ENCODE measurements at places on chromosomes 4 and X. TPM values are rescaled to one million over a fixed set of nuclear protein-coding genes. Genes with fewer than 3 reads are reported as not detected.

DNA sequence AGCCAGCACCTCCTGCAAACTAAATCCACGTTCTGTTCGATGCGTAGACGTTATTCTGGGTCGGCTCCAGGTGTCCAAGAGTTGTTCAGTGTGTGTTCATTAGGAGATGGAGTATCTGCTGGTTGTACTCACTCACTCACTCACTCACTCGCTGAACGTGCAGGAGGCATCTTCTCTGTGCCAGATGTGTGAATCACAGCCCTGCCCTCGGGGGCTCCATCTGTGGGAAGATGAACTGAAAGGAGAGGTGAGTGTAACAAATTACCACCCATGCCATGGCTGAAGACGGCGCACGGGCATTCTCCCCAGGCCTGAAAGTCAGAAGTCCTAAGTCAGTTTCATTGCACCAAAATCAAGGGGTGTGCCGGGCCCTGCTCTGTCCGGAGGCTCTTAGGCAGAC is 16.1 kb downstream of the NSG1 start:
- no peaks in the 10 kb centered on the region for H3K36me3 ChIP-seq
- H3K27me3 ChIP-seq, result no peaks in the 10 kb centered on the region
- H3K4me3 ChIP-seq, result no peak overlapping the region
- H3K4me1 ChIP-seq, result no peaks in the 10 kb centered on the region

DNA sequence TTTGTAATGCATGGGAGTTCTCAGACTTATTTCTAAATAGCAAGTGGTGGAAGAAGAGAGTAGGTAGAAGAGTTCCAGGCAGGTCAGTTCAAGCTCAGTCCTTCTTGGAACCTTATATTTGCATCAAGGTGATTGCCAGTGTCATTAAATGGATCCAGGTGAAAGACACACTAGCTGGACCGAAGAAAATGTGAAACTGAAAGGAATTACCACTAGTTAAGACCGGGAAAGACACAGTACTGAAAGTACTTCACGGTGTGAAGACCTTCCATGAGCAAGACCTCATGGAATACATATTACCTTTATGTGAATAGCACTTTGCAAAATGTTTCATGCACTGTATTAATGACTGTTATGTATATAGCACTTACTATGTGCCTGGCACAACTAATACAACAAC is 19.1 kb downstream of the TMEM150C start:
- H3K27ac ChIP-seq, result no peak overlapping the region
- H3K4me3 ChIP-seq, result no peak overlapping the region
- H3K4me1 ChIP-seq, result no peaks in the 10 kb centered on the region
- H3K27me3 ChIP-seq, result no peaks in the 10 kb centered on the region
- H3K36me3 ChIP-seq, result no peaks in the 10 kb centered on the region

DNA sequence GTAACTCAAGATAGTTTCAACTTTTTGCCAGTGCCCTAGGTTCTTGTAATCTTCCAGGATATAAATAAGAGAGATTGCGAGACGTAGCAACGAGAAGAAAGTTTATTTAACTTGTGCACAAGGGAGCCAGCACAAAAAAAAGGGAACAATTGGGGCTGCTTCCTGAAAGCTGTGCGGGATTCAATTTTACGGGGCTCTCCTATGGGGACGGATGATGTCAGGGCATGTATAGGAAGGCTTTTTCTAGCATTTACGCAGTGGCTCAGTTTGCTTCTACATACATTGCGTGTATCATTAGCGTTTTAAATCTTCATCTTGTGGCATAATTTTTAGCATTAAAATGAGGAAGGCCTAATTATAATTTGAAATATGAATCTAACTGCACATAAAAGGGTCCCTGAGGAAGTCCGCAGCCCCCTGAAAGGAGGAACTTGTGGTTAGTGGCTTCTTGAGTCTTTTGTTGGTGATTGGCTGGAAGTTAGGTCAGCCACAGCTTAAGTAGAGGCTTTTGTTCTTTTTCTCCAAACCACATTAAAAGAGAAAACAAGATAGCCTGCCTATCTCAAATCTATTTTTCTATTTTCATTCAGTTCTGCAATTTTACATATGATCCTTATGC is 668.2 kb upstream of the NDST4 start:
- H3K4me3 ChIP-seq, result no peak overlapping the region
- no peaks in the 10 kb centered on the region for H3K4me1 ChIP-seq
- DNase-seq, result no peak
- no peaks in the 10 kb centered on the region for H3K27me3 ChIP-seq

- H3K4me3 ChIP-seq, result no peak overlapping the region
- no peak for DNase-seq
- H3K27me3 ChIP-seq, result no peaks in the 10 kb centered on the region
- no peaks in the 10 kb centered on the region for H3K36me3 ChIP-seq
- no peak overlapping the region for H3K27ac ChIP-seq
- H3K4me1 ChIP-seq, result peaks cover 33% of the 10 kb centered on the region
Measured at GRCh38 chr4:48767055-48767929, 12.8 kb downstream of the FRYL start.

- no peak overlapping the region for H3K4me3 ChIP-seq
- no peaks in the 10 kb centered on the region for H3K36me3 ChIP-seq
- H3K27me3 ChIP-seq, result no peaks in the 10 kb centered on the region
- no peak overlapping the region for H3K27ac ChIP-seq
- no peak for DNase-seq
- H3K4me1 ChIP-seq, result no peaks in the 10 kb centered on the region
Measured at GRCh38 chr4:152176627-152177214, 359.2 kb downstream of the FBXW7 start.

DNA sequence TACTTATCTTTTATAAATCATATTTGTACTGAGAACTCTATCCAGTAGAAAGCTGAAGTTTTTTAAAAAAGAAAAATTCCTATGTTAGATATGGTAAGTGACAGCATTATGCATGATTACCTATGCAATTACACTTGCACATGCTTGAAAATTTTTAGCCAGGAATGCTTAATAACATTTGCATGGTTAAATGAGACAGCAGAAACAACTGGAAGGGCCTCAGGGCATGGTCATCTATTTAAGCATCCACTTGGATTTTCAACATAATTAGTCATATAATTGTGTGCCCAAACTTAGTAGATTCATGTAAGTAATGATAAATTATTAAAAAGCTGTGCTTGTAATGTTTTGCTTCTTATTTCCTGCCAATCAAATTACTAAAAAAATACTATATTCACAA is 151.9 kb downstream of the TTC29 start:
- no peaks in the 10 kb centered on the region for H3K4me1 ChIP-seq
- H3K27me3 ChIP-seq, result no peaks in the 10 kb centered on the region
- DNase-seq, result no peak
- no peaks in the 10 kb centered on the region for H3K36me3 ChIP-seq
- H3K27ac ChIP-seq, result no peak overlapping the region

DNA sequence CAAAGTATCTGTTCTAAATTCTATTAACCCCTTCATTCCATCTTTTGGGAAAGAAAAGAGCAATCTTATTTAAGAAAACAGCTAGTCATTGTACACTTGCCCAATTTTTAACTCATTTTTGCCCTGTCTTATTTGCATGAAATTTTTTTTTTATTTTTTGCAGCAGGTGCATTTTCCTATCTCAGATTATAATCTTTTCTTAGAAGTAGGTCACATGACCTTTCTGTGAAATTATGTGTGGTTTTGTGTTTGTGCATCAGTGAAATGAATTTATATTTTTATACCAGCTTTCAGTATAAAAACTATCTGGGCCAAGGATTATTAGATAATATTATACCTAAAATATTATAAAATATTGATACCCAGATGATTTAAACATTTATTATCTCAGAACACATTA is 145.6 kb downstream of the INPP4B start:
- peaks cover 11% of the 10 kb centered on the region for H3K4me1 ChIP-seq
- DNase-seq, result no peak
- no peak overlapping the region for H3K4me3 ChIP-seq
- no peak overlapping the region for H3K27ac ChIP-seq
- H3K36me3 ChIP-seq, result no peaks in the 10 kb centered on the region

DNA sequence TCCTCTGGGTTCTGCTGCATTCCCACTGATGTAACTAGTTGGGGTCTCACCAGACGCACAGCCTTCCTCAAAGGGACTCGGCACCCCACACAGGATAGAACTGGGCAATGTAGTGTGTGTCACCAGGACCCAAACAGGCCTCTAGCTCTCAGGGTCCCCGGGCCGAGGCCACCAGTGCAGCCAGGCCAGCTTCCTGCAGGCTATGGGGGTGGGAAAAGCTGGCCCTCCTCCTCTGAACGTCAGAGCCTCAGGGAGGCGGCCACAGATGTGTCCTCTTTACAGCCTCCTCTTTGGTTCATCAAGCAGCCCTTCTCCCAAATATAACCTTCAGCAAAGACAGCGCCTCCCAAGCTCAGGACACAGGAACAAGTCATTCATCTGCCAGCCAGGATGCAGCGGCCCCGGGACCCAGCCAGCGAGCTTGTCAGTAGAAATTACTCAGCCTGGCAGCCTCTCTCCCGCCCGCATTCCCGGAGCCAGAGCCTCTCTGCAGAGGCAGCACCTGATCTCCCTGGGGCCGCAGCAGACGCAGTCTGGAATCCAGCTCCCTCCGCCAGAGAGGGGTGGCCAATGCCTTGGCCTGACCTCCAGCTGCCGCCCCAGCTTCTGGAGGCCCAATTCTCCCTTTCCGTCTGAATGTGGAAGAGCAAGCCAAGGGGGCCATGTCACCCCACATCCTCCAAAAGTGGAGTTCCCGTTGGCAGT is 288.5 kb downstream of the FBXW7 start:
- no peak for DNase-seq
- H3K4me3 ChIP-seq, result no peak overlapping the region
- H3K27ac ChIP-seq, result no peak overlapping the region
- no peaks in the 10 kb centered on the region for H3K4me1 ChIP-seq
- H3K27me3 ChIP-seq, result no peaks in the 10 kb centered on the region

DNA sequence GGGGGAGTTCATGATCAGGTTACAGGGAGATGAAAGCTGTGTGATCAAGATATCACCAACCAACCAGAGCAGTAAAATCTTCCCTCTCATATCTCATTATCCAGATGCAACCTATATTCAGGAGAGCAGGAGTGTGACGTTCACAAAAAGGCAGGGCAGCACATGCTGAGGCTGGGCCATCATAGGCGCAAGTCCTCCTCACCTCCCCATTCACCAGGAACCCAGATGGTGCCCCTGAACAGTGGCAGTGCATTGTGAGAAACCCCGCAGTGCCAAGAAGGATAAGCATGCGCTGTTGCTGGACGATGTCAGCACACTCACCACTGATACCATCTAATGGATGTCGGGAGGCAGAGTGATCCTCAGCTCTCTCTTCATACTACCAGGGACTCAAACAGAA is 170.9 kb downstream of the COL25A1 start:
- H3K4me1 ChIP-seq, result no peaks in the 10 kb centered on the region
- no peaks in the 10 kb centered on the region for H3K36me3 ChIP-seq
- no peak overlapping the region for H3K4me3 ChIP-seq
- H3K27me3 ChIP-seq, result no peaks in the 10 kb centered on the region
- no peak overlapping the region for H3K27ac ChIP-seq

DNA sequence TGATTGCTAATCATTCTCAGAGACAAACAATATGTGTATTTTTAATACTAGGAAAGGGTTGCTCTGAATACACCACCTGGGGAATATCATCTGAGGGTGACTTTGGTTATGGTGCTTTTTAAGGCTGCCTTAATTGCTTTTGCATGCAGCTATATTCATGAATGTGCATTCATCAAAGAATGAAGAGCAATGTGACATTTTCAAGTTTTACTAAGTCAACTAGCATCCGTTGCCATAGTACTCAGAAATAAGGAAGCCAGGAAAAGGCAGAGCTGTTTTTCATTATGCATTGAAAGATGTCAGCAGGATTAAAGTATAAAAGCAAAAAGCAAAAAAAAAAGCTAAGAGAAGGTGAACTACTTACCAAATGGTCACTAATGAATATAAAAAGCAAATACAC is 67.4 kb upstream of the PCDH18 start:
- H3K27me3 ChIP-seq, result no peaks in the 10 kb centered on the region
- DNase-seq, result no peak
- H3K27ac ChIP-seq, result no peak overlapping the region
- H3K4me1 ChIP-seq, result no peaks in the 10 kb centered on the region
- no peaks in the 10 kb centered on the region for H3K36me3 ChIP-seq
- H3K4me3 ChIP-seq, result no peak overlapping the region

DNA sequence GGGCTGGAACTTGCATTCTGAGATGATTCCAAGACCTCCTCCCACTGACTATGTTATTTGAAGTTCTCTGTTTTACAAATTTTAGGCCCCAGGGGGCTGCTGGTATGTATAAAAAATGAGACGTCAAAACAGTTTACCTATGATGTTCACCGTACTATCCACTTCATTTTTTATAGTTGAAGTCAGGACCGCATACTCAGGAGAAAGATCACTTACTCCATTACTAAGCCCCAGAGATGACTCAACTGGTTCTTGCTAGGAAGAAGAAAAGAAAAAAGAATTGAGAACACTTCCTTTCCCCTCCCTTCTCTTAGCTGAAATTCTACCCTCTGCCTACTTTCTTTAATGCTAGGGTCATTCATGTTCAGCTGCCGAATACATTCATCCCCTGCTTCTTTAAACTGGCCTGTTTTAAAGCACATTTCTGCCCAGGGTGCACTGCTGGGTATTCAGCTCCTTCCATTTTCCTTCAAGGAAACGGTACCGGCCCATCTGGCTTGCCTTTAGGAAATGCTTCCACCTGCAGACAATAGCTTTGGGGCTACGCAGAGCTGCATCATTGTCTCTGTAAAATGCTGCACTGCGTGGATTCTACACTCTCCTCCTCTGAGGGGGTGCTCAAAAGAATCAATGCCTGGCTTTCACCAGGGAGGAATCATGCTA is 66.2 kb downstream of the IRF2 start:
- peaks cover 42% of the 10 kb centered on the region for H3K36me3 ChIP-seq
- H3K4me3 ChIP-seq, result no peak overlapping the region
- no peaks in the 10 kb centered on the region for H3K27me3 ChIP-seq
- no peaks in the 10 kb centered on the region for H3K4me1 ChIP-seq

- no peak overlapping the region for H3K27ac ChIP-seq
- H3K4me3 ChIP-seq, result no peak overlapping the region
- no peaks in the 10 kb centered on the region for H3K36me3 ChIP-seq
- no peak for DNase-seq
- no peaks in the 10 kb centered on the region for H3K27me3 ChIP-seq
Measured at GRCh38 chrX:16705370-16705769, 7.1 kb downstream of the CTPS2 start.

DNA sequence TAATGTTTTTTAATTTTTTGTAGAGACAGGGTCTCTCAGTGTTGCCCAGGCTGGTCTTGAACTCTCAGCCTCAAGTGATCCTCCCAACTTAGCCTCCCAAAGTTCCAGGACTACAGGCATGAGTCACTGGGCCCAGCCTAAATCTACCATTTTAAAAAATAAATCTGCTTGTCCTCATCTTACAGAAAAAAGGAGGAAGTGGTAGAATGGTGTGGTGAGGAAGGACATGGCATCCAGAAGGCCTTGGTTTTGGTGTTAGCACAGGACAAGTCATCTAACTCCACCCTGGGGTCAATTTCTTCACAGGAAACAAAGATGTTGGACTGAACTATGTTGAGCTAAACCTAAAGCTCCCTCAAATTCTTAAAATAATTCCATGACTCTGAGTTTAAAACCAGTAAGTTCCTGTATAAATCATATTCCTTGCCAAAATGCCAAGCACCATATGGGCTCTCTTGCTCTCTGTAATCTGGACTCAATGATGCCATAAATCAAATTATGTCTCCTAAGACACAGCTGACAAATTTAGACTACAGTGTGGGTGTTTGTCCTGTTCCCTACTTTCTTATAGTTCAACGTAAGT is 253.9 kb upstream of the NOCT start:
- H3K27ac ChIP-seq, result no peak overlapping the region
- H3K27me3 ChIP-seq, result no peaks in the 10 kb centered on the region
- H3K4me3 ChIP-seq, result no peak overlapping the region

COL4A5 gene
- total RNA-seq, result 6.5 TPM

MPC1L gene
- not detected for total RNA-seq

WDR1 gene
- total RNA-seq, result 109 TPM

CXCL3 gene
- 0.63 TPM for total RNA-seq

ADRA2C gene
- total RNA-seq, result 3.1 TPM

MAGEA1 gene
- not detected for total RNA-seq

BBS12 gene
- total RNA-seq, result 10.2 TPM

CLDN22 gene
- not detected for total RNA-seq

MAGEC2 gene
- not detected for total RNA-seq

ZNF718 gene
- total RNA-seq, result 3.5 TPM

All from right atrium auricular region (tissue), 2 donors.